Stimulated activated CD8-positive, alpha-beta memory T cell treated with anti-CD3 and anti-CD28 coated beads, Interleukin-4, amount 100 ng/mL, for 1 hour (primary cell): ENCODE measurements at places on chromosomes 4 and X.

- DNase-seq, result no peak
Observed at GRCh38 chr4:65624651-65625050, 45.6 kb downstream of the EPHA5 start.

GRCh38 chr4:14130551-14130950, 503.0 kb upstream of the BOD1L1 start:
- no peak for DNase-seq

DNA sequence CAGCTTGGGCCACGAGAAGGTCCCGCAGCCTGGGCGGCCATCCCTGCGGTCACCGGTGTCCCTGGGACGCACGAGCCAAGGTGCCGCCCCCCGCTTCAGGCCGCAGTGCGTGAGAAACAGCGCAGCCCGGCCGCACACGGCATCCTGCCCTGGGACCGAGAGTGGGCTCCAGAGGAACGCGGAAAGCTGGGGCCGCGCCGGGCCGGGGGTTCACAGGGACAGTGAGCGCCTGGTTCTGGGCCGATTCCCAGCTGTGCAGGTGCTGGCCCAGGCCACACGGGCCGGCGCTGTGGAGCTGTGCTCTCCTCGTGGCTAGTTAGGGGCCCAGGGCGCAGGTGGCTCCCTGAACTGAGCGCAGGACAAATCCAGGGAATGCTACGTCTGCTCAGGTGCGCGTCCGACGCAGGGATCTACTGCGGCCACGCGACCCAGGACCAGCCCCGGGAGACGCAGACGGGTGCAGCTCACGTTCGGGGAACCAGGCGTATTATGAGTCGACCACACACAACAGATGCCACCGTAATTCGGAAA, 25.8 kb upstream of the GTPBP6 start:
- no peak for DNase-seq

DNA sequence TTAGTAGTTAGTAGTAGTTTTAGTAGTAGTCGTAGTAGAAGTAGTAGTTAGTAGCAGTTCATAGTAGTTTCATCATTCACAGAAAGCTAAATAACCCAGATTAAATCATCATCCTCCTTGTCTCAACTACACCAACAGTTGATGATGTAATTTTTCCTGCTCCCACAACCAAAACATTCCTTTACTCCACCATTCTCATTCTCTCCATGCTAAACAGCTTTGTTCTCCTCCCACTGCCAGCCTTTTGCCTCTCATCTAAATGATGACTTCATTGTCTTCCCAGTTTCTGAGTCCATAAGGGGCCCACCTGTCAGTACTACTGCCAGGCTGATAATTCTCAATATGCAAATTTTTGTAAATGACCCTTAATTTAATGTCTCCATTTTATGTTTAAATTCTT, 68.9 kb downstream of the ARHGAP24 start:
- DNase-seq, result no peak

DNA sequence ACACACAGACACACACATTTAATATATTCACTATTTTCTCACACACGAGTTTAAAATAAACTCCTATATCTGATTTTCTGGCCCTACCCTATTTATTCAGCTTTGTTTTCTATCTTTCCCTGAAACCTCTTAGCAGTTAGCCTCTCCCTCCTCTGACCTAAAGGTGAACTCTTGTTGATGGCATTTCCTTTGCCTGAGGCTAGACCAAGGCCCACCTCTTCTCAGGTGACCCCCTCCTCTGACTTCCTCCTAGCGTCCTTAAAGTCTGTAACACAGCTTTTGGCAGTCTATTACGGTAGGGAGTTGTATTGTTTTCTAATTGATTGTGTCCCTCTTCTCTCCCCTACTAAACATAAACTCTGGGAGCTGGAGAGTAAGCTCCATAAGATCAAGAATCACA, 1.7 kb upstream of the SRPX2 start:
- no peak for DNase-seq

GRCh38 chr4:150139297-150139865, 61.1 kb downstream of the DCLK2 start:
- DNase-seq, result no peak
